ENCODE measurements at places on chromosomes 2 and 18.
A peak's percentile ranks its signal among the peaks of the same experiment; 100 is the strongest.

DNA sequence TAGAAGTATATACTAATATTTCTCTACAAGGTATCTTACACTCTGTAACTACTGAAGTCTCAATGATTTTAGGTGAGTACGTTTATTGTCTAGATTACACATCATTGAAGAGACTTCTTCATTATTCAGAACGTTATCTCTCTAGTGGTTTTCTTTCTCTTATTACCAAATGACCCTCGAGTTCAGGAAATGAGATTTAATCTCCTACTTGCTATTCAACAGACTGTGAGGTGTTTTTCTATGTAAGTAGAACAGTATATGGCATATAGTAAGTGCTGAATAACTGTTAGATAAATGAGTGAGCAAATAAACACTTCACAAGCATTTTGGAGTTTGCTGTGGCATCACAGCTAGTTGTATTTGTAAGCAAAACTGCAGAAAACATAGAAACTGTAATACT, 947.2 kb upstream of the SLC39A10 start:
- no peak for DNase-seq

DNA sequence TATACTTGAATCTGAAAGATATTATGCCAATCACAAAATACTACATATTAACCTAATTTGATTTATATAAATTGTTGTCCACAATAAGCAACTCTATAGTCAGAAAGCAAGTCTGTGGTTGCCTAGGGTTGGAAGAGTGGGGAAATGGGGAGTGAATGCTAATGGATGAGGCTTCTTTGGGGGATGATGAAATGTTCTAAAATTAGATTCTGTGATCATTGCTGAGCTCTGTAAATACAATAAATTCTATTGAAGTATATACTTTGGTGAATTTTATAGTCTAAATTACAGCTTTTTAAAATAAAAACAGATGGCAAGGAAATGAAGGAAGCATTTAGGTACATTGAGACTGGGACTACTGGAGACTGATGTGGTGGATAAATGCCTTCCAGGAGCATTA, 275.5 kb downstream of the MBD2 start:
- DNase-seq = no peak

DNA sequence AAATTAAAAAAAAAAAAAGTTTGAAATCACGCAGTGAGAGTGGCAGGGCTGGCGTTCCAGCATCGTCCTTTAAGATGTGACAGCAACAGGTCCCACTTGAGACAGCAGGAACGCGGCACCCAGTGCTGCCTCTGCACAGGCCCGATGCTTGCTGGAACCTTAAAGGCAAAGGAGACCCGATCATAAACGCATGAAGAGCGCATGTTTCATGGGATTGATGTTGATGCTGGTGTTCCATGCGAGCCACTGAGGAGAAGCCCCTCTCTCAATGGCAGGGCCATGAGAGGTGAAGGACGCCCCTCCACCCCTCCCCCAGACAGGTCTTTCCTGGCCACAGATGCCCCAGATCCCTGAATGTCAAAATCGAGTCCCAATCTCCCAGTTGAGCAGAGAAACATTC, 17.9 kb upstream of the ALPI start:
- no peak for DNase-seq

DNA sequence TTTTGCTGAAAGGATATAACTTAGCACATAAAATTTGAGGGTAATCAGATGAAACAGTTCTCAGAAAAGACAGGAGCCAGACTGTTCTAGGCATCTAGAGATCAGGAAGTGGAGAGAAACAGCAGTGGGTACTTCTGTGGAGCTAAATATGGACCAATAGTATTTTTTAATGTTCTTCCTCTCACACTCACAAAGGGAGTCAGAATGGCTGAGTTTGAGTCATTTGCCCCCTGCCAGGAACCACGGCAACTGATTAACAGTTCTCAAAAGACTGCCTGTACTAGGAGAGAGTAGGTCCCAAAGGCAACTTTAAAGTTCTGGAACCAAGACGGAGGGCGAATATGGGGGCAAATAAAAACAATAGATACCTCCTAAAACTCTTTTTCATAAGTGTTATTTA, 107.5 kb downstream of the GULP1 start:
- no peak for DNase-seq

DNA sequence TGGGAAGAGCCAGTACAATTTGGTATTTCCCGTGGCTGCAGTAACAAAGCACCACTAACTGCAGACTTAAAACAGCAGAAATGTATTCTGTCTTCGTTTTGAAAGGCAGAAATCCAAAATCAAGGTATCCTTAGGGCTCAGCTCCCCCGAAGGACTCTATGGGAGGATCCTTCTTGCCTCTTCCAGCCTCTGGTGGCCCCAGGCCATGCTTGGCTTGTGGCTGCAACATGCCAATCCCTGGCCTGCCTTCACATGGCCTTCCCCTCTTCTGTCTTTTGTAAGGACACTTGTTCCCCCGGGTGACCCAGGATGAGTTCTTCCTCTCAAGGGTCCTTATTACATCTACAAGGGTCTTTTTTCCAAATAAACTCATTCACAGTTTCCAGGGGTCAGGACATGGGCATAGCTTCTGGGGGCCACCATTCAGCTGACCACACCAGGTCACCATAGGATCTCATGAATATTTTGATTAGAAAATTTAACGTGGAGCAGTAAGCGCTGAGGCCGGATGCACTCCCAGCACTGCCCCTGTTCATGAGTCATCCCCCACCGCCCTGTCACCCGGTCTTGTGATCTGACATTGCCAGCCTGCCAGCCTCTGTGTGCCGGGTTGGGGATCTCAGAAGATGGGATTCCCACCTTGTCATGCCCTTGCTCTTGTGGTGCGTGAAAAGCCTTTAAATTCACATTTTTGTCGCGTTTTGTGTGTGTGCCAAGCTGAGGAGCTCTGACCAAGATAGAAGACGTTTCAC, 61.2 kb upstream of the B3GNT7 start:
- no peak for DNase-seq

DNA sequence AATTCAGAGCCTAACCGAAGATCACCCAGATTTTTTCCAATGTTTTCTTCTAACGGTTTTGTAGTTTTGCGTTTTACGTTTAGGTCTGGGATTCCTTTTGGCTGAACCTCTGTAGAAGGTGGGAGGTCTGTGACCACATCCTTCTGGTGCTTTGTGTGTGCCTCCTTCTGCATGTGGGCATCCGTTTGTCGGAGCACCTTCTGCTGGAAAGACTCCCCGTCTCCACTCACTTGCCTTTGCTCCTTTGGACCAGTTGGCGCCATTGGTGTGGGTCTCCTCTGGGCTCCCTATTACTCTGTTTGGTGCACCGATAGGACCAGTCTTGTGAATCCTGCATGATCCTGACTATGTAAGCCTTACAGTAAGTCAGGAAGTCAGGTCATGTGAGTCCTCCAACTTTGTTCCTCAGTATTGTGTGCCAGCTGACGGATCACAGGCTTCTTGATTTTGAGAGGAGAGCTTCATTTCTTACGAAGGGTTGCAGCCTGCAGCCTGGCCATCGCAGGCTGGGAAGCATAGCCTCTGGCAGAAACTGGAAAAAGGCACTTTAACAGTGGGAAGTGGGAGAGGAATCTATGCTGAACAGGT, 13.6 kb downstream of the AQP12A start:
- no peak for DNase-seq

DNA sequence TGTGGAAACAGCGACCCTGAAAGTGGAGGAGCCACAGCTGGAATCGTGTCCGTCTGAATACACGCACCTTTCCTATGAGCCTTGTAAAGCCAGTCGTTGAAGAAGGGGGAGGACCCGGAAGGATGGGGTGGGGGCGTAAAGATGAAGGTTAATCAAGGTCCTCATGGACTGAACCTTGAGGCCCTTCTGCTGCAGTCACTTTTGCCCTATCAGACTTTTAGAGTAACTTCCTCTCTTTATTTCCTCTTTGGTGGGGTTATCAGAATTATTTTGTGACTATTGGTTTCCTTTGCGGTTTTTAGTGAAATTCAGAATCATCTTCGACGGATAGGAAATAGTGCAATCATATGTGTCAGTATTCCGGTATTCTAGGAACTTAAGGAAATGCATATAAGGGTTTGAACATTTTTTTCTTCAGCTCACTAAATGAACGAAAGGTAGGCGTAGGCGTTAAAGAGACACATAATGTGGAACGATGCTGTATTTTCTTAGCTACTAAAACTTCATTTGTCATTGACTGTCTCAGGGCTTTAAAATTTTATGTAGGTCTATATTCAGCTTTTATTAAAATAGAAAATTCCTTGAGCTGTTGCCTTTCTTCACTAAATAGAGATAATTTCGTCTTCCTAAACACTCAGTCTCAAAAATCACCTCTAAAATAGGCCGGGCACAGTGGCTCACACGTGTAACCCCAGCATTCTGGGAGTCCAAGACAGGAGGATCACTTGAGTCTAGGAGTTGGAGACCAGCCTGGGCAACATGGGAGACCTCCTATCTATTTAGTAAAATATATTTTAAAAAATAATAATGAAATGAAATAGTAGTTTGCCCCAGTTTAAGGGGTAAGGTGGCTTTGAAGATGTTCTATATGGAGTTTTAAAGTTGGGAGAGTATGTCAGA, 1.4 kb upstream of the YES1 start:
- DNase-seq = peak; percentile 58

- no peak for DNase-seq
Observed at GRCh38 chr2:130912471-130912870, 75.8 kb downstream of the ARHGEF4 start.

DNA sequence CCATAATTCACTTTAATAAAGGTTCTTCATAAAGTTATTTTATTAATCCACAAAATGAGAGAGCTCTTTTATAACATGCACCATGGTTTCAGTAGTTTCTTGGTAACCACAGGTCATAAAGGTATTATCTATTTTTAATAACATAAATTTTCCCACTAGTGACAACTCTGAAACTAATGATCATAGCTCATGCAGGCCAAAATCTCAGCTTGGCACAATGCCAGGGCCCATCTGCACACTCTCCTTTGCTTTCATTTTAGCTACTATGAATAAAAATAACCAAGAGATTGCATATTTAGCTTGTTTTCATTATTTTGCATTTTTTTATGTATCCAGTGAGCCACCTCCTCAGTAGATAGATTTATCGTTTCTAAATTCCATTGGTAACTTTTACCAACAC, 691.8 kb upstream of the CHAC2 start:
- no peak for DNase-seq

DNA sequence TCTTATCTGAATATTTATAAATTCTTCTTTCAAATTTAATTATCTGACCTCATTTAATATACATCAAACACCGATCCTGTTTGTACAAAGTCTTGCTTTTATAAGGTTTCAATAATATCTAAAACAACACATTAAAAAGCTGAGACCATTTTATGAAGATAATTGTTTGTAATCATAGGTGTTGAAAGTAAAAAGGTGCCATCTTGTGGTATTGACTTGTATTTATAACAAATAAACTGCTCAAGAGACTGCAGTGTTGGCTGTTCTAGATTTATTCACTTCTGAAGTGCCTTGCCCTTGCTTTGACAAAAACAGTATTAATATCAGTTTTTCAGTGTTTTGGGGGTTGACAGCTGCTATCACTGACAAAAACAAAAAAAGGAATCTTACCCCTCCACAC, 286.8 kb upstream of the HNMT start:
- DNase-seq = no peak

GRCh38 chr18:10530852-10531251, 5.0 kb downstream of the NAPG start:
- DNase-seq = peak; percentile 49

DNA sequence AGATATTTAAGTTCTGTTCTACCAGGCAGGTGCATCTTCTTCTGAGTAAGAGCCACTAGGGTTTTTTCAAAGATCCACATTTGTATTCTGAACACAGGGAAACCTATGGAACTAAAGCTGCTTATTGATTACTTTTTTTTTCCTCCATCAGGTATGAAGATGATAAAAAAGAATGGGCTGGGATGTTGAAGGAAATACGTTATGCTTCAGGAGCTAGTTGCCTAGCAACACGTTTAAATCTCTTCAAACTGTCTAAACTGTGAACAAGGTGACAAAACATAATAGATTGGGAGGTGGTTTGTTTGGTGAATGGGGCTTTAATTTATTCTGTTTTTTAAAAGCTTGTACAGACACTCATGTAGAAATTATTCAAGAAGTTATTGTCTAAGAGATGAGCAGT, 15.9 kb downstream of the KLHL41 start:
- no peak for DNase-seq

DNA sequence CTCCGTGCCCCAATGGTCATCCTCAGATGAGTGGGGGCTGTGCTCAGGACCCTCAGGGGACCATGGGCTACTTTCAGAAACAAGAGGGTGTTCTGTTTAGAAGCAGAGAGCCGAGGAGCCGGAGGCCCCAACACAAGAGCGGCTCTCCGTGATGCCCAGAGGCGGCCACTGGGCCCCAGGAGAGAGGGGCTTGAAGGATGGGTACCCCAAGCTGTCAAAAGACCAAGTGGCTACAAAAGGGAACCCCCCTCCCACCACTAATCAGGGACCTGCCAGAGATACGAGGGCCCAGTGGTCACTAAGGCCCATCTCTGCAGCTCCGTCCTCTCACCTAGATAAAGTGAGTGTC, 93.6 kb downstream of the HDAC4 start:
- no peak for DNase-seq

DNA sequence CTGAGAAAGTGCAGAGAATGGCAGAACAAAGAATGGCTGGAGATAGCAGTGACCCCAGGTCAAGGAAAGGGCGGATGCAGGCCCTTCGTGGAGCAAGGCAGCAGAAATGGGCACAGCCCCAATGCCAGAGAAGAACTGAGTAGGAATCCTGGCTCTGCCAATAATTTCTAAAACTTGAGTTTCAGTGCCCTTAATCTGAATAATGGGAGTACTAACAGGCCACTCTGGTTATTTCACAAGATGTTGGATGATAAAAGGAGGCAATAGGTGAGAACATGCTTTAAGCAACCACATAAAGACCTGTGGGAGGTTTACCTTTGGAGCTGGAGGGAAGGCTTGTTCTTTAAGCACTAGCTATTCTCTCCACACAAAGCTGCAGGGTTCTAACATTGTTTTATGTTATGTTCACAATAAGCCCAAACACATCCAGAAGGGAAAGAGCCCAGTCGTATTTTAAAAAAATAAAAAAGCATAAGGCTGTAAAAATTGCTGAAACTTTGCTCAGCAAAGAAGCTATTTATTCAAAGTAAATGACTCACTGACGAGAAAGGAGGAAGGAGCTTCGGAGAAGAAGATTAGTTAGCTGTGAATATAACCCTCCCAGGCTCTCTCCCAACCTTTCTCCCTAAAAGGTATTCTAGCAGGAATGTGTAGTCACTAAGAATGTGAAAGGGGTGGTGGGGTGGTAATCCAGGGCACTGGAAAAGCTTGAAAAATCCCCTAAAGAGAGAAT, 470.2 kb downstream of the TXNL1 start:
- no peak for DNase-seq

- DNase-seq = no peak
Observed at GRCh38 chr2:106537047-106537446, 49.9 kb downstream of the CD8B2 start.

DNA sequence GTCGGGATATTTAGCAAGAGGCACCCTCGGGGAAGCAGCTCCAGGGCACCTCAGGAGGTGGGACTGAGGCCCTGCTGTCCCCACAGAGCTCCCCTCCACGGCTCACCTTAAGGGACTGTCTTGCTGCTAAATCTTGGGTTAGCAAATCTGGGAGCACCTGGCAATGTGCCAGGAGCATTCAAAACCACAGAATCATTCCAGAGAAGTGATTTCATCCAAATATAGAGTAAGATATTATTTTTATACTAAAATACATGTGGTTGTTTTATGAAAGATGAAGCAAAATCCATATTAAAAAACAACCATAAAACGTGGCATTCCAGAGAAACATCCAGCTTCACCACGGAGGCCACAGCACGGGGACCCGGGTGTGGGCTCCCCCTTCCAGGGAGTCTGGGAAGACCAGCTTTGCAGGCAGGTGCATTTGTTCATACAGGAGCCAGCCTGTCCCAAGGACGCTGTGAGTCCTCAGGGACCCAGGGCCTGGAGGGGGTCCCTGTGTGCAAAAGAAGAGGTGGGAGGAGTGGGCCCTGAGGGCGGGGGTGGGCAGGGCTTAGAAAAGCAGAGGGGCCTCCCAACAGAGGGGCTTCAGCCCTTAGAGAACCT, 16.3 kb downstream of the HS1BP3 start:
- no peak for DNase-seq

Measured in activated naive CD4-positive, alpha-beta T cell treated with anti-CD3 and anti-CD28 coated beads, Interleukin-2, amount 50 U/mL, for 16 hours (primary cell).